ENCODE measurements at places on chromosomes 3 and 15.

DNA sequence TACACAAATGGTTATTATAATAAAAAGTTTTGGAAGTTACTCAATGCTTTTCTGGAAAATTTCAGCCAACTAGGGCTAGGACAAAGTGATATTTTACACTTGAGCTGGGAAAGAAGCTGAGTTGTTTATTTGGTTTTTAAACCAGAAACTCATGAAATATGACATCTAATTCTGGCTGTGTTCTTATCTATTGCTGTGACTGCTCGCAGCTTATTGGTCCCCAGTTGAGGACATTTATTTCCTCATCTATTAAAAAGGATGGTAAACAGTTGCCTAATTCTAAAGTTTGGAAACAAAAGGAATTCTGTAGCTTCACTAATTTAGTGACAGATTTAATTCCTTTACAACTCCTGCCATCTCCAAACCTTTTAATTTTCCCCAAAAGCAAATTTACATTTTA is 487.6 kb upstream of the IL12A start:
- DNase-seq: no peak

GRCh38 chr3:52912885-52913731 is 15.8 kb upstream of the STIMATE start:
- no peak for DNase-seq

DNA sequence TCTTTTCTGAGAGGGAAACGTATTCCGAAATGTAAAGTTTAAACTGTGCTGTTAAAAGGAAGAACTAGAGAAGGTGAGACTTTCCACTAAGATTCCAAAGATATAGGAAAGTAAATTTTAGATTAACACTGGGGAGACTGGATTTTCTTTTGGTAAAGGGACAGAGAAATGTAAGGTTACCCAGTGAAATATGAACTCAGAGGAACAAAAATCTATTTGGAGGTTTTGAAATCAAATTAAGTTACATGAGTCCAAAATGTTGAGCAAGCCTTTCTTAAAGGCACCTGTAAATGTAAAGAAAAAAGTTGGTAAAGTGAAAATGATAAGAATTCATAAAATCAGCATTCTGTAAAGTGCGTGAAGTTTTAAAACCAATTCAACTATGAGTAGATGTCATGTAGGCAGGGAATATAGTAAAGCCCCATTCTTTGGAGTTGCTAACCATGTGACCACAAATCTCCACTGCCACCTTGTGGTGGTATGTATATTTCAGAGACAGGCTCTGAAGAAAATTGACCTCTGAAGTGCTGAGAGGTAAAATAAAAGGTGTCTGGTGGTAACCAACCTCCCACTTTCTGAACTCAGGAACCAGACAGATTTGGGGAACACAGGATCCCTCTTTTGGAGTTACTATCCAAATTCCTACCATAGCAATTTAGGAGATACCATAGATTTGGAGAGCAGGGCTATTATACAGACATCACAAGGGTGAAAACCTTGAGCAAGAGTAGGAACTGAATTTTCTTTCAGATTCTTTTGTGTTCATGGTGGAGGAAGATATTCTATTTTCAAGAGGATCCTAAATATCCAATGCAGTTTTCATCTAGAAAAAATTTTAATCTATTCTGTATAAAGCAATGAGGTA is 215.3 kb downstream of the ROBO2 start:
- DNase-seq: peak; percentile 37

DNA sequence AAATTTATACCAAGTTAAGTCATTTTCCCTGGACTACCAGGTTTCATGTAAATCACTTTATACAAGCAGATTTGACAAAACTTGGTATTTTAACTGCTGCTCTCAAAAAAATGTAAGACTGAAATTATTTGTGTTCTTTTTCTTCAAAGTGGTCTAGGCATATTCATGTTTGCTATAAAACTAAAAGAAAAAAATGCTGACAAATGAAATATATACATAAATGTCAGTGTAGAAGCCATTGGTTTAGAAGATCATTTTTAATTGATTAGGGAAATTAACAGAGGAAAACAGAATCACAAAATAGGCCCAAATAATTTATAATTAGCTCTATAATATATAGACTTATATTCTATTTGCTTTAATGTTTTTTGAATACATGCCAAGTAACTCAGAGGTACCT is 523.2 kb downstream of the RBMS3 start:
- no peak for DNase-seq

GRCh38 chr3:86228101-86228500 is 762.8 kb downstream of the VGLL3 start:
- DNase-seq: no peak

DNA sequence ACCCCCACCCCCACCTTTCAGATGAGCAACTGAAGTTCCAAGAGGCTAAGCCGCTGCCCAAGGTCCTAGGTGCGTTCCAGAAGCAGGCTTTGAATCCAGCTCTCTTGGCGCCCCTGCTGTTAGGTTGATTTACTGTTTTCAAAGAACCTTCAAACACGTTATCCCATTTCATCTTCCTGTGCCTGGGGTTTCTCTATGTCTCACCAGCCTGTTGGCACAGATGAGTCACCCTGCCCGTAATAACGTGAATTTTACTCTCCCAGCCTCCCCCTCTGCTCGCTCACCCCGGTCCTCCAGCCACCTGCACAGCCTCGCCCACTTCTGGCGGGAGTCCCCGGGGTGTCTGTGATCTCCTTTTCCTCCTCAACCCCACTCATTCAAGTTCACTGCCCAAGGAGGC is 13.0 kb upstream of the TSEN2 start:
- no peak for DNase-seq

GRCh38 chr15:48325400-48325799 is 5.8 kb upstream of the DUT start:
- no peak for DNase-seq

DNA sequence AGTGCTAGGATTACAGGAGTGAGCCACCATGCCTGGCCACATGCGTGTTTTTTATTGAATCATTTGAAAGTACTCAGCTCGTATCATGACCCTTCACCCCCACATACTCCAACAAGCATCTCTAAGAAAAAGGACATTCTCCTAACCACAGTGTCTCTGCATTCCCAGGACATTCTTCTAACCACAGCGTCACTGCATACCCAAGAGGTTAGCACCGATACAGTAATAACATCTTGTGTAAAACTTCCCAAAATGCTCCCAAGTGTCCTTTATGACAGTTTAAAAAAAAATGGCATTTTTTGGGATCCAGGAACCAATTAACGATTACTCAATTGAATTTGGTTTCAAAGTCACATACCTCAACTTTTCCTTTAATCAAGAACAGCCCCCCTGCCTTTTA is 39.6 kb downstream of the FLNB start:
- no peak for DNase-seq

DNA sequence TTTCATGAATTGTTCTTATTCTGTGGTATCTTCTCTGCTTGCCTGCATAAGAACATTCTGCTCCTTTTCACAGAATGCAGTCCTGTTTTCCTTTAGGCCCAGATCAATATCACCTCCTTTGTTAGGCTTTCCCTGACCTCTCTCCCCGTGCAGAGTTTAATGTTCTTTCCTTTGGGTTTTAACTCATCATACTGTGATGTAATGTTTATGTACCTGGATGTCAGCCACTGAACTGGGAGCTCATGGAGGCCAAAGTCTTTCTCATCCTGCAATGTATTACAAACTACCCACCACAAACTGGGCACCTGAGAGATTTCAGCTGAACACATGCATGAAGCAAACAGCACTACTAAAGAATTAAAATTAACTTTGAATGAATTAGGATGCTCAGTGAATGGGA is 192.8 kb upstream of the RORA start:
- no peak for DNase-seq

- DNase-seq: no peak
Measured at GRCh38 chr15:94066046-94066445, 165.3 kb upstream of the MCTP2 start.

Measured in caudate nucleus (tissue), 63 donors.